ENCODE measurements at places on chromosomes 6 and 20.

DNA sequence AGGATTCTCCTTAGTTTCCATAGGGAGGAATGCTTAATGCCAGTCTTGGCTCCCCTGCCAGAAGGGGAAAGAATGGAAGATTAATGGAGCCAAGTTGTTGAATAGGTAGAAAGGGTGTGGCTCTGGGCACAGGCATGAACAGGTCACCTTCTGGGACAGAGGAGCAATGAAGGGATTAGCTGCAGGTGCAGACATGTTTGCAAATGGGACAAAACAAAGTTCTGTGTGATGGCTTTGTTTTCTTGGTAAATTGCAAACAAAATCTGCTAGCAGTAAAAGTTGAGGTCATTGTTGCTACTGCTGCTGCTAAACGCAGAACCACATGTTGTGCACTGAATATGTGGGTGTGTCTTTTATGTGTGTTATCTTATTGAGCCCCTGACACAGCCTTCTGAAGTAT, 93.3 kb downstream of the PERP start:
- no peak for DNase-seq

DNA sequence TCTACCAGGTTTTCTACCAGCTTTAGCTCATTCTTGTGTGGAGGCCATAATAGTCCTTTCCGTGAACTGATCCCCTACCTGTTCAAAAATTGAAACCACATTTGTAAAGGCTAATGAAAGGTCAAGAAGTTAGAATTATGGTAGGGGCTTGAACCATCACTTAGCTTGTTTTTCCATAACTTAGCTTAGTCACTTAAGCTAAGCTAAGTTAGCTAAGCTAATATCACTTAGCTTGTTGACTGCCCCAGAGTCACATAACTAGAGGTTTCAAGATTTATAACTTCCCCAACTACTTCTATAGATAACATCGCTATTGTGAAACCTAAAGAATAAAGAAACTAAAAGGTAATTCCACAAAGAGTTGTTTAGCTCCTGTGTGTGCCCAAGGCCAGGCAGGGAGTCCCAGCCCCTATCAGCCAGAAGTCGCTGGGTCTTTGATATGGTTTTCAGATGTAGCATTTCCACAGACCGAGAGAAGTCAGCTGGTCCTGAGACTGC, 131.8 kb downstream of the VEGFA start:
- no peak for DNase-seq

GRCh38 chr20:5061213-5061612, 58.5 kb downstream of the PCNA start:
- DNase-seq, result no peak

GRCh38 chr20:44532981-44533331, 11.1 kb upstream of the SERINC3 start:
- peak; percentile 34 for DNase-seq

DNA sequence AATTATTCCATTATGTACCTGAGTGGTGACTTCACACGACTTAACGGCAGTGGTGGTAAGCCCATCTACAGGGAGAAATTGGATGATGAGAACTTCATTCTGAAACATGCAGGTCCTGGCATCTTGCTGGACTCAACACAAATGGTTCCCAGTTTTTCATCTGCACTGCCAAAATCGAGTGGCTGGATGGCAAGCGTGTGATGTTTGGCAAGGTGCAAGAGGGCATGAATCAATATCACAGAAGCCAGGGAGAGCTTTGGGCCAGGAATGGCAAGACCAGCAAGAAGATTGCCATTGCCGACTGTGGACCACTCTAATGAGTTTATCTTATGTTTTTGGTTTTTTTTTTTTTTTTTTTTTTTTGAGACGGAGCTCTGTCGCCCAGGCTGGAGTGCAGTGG, 172.3 kb downstream of the ZNF217 start:
- DNase-seq, result no peak

GRCh38 chr6:149421132-149421531, 21.1 kb downstream of the SUMO4 start:
- no peak for DNase-seq

GRCh38 chr6:131638013-131638412, 911 bp downstream of the ENPP3 start:
- no peak for DNase-seq

GRCh38 chr6:138815797-138816528, 20.1 kb downstream of the ECT2L start:
- peak; percentile 25 for DNase-seq

DNA sequence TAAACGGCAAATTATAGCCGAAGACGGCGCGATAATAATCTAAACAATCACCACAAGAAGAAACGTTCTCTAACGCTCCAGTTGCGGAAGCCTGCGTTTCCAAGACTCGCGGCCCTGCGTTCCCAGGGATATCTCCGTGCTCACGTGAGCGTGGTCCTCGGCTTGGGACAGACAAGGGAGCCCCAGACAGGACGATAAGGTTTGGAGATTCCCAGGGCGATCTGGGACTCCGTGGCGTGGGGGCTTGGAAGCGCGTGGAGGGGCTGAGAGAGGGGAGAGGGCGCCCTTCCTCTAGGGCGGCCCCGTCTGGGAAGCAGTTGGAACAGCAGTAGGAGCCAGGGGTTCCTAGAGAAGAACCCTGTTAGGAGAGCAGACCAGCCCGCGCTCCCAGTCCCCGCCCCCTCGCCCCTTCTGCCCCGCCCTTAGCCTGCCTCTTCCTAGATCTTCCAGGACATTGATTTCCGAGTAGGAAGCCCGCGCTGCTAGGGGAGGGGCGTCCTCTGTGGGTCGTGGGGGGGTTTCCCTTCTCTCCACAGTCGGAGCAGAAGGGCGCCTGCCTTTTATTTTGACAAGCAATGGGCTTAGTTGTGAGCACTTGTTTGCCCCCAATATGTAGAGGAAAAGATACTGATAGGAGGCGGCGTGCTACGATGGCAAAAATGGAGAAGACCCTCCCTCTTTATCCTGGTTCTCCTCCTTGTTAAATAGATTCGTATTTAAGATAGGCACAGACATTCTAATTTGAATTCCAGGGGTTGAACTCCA, 10.6 kb downstream of the NRN1 start:
- DNase-seq, result peak; percentile 48

- DNase-seq, result no peak
Observed at GRCh38 chr6:32189742-32190053, 304 bp downstream of the PBX2 start.

- DNase-seq, result no peak
Observed at GRCh38 chr6:45837541-45838200, 178.0 kb downstream of the CLIC5 start.

GRCh38 chr6:155450240-155450581, 5.4 kb downstream of the NOX3 start:
- no peak for DNase-seq

DNA sequence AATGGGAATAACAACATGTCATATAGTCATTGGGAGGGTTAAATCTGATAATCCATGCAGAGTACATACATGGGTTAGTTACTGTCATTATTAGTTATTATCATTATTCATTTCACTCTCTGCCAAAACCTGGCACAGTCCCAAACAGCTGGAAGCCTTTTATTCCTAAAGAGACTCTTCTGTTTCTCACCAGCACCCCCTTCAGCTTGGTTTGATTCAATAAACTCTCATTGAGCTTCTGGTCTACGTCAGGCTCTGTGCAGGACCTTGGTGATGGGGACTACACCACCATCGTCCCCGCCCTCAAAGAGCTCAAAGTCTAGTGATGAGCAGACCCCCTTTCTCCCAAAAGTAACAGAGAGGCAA, 2.3 kb downstream of the KCNK15 start:
- DNase-seq, result no peak

All from activated CD8-positive, alpha-beta T cell treated with anti-CD3 and anti-CD28 coated beads, Interleukin-2, amount 10 ng/mL, durations not matched to agents 7 days and 5 days (primary cell).